CD4-positive, alpha-beta T cell treated with Interleukin-4 for 4 hours (primary cell): ENCODE measurements at places on chromosomes 12 and 14.

GRCh38 chr12:67909091-67909531, 80.1 kb upstream of the IFNG-AS1 start:
- no peak for DNase-seq

GRCh38 chr14:53613404-53614253, 343.0 kb downstream of the BMP4 start:
- no peak for DNase-seq

- DNase-seq, result no peak
Observed at GRCh38 chr14:103765526-103765925, 49.9 kb downstream of the ZFYVE21 start.

- DNase-seq, result no peak
Observed at GRCh38 chr12:93723568-93723930, 46.4 kb downstream of the CRADD start.

DNA sequence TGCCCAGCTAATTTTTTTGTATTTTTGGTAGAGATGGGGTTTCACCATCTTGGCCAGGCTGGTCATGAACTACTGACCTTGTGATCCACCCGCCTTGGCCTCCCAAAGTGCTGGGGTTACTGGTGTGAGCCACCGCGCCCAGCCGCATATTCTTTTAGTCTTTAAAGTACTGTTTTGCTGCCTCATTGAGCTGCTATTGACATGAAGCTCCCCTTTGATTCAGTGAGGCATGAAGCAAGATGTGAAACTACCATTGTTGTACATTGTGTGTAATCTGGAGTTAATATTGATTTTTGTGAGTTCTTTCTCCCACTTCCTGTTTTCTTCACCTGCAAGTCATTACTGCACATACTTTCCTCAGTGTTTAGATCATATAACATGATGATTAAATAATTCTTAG, 80.8 kb downstream of the MNAT1 start:
- DNase-seq, result no peak

DNA sequence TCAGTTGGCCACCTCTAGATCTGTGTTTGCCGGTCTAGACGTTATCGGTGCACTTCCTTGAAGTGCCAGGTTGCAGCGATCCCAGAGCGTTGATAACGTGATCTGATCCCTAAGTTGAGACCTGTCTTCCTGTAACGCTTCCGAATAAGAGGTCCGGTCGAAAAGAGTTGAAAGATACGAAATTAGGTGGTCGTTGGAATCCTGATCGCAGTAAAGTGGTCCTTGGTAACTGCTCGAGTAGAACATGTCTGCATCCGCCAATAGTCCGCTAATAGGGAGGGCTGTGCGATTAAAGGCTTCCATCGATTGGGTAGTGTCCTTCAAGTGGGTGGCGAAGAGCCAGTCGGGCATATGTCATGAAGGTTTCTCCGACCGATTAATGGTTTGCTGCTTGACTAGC, 2.7 kb downstream of the SRSF5 start:
- no peak for DNase-seq

DNA sequence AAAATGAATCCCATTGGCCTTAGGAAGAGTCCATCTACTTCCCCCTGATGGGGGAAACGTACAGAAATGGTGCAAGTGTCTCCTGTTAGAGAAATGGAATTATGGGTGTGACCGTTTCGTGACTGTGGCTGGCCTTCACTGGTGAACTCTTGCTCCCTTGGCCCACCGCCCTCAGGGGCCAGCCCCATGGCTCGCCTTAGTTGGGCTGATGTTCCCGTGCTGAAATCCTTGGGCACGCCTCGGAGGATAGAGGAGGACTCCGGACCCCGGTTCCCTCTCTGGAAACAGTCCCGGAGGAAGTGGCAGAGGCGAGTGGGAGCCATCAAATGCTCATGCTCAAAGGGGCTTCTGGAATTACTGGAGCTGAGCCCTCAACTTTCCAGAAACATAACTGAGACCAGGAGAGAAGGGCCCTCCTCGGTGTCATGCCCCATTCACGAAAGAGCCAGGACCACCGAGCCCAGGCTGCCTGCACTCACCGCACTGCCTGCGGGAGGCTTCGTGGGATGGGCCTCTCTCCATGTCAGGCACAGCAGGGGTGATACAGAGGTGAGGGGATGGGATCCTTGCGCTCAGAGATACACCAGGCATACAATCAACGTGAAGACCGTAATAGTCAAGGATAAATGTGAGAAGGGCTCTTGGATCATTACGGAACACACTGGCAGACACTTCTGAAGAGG, 10.1 kb upstream of the CACNA2D4 start:
- DNase-seq, result no peak

- DNase-seq, result no peak
Observed at GRCh38 chr12:56565510-56566101, 44.0 kb downstream of the RBMS2 start.

DNA sequence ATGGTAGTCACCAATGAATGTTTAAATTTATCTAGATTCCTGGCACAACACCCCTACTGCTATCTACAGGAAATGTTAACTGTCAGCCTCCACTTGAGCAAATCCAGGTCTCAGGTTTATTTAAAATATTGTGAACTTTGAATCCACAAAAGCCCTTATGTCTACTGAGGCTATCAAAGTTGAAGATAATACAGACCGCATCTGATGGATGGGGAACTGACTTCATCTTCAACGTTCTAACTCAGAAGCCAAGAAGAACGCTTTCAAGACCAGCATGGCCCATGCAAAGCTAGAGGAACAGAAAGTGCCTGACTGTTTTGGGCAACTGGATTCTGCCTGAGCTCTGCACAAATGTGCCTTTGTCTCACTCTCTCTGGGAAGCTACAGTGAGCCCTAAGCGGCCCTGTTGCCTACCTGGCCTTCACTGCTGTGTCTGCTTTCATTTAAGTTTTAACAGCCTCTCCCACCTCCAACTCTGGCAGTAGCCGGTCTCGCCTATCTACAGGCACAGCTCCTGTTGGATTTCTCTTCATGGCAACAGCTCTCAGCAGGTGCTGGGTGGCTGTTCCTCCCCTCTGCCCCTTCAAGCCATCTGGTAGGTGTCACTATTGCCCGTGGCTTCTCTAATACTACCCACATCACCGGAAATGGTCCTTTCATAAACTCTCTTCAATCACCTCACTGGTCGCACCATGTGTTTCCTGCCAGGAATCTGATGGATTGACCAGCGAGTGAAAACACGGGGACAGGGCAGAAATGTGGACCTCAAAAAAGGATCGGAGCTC, 112.1 kb upstream of the OVCH1 start:
- no peak for DNase-seq

GRCh38 chr12:94133964-94134795, 14.2 kb upstream of the PLXNC1 start:
- DNase-seq, result peak; percentile 57

GRCh38 chr14:36068777-36069534, 107.6 kb downstream of the PTCSC3 start:
- DNase-seq, result no peak
